IgD-negative memory B cell (primary cell): ENCODE measurements at places on chromosomes 7 and 10. TPM values are rescaled to one million over a fixed set of nuclear protein-coding genes. Genes with fewer than 3 reads are reported as not detected.

TET1 gene
- 1.0 TPM for polyA plus RNA-seq

UPK3B gene
- polyA plus RNA-seq, result not detected

DIP2C gene
- 1.4 TPM for polyA plus RNA-seq

NEUROG3 gene
- polyA plus RNA-seq, result not detected

HHEX gene
- 134 TPM for polyA plus RNA-seq

FOXI2 gene
- not detected for polyA plus RNA-seq

ITGA8 gene
- not detected for polyA plus RNA-seq

TBXAS1 gene
- polyA plus RNA-seq, result 16.7 TPM

CHN2 gene
- 3.0 TPM for polyA plus RNA-seq
